Activated CD4-positive, alpha-beta T cell treated with anti-CD3 and anti-CD28 coated beads, Interleukin-2, amount 10 ng/mL, durations not matched to agents 7 days and 5 days (primary cell): ENCODE measurements at places on chromosomes 13 and 19. TPM values are rescaled to one million over a fixed set of nuclear protein-coding genes. Genes with fewer than 3 reads are reported as not detected.

The PSG2 gene
- total RNA-seq: not detected

GRCh38 chr13:97520061-97520460, 86.1 kb downstream of the RAP2A start:
- no peak for DNase-seq

GRCh38 chr13:36903925-36904595, 16.0 kb downstream of the SMAD9 start:
- DNase-seq: no peak

The IFNL1 gene
- total RNA-seq: not detected

GRCh38 chr13:44044547-44045179, 165.0 kb downstream of the LACC1 start:
- no peak for DNase-seq

- DNase-seq: no peak
Measured at GRCh38 chr13:43339805-43340550, 316.6 kb downstream of the DNAJC15 start.

GRCh38 chr13:51148223-51148951, 37.3 kb upstream of the C13orf42 start:
- DNase-seq: no peak

- no peak for DNase-seq
Measured at GRCh38 chr13:25276748-25277147, 10.5 kb downstream of the MTMR6 start.
